ENCODE measurements at places on chromosomes 3 and 15.

DNA sequence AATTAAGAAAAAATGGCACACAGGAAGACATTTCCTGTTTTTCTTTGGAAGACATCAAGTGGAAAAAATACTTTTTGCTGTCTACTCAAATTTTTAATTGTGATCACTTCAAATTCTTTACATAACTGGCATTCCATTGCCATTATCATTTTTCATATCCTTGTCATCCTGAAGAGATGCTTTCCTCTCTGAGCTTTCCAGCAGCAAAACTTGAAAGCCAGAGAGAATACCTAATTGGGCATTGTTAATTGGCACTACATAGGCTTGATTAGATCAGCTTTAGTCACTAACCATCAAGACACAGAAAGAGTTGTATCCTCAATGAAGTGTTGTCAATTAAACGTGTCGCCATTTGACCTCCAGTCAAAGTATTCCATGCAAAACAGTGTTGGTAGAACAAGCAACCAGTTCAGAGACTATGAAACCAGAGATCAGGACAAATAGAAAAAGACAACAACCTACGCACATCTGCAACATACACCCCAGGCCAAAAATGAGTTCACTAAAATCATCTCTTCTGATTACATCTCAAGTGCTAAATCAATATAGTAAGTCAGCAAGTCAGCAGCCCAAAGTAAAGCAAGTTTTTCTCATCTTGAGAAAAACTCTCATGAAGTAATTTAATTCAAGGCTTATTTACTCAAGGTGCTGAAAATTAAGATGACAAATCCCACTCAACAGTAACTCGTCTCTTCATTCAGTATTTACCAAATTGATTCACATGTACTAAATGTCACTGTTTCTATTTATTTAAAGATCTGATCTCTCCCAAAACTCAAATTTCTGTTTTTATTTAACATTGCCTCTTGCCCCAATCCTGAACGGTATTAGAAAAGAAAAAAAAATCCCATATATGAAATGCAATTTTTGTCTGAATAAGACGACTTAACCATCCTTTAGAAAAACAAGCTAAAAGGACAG, 123.0 kb downstream of the SUCLG2 start:
- no peak for DNase-seq

GRCh38 chr3:131981323-131981722, 53.5 kb downstream of the CPNE4 start:
- DNase-seq = no peak

GRCh38 chr15:75751891-75752290, 39.2 kb upstream of the CSPG4 start:
- no peak for DNase-seq

GRCh38 chr3:157981819-157982218, 124.4 kb downstream of the SHOX2 start:
- peak; percentile 48 for DNase-seq

DNA sequence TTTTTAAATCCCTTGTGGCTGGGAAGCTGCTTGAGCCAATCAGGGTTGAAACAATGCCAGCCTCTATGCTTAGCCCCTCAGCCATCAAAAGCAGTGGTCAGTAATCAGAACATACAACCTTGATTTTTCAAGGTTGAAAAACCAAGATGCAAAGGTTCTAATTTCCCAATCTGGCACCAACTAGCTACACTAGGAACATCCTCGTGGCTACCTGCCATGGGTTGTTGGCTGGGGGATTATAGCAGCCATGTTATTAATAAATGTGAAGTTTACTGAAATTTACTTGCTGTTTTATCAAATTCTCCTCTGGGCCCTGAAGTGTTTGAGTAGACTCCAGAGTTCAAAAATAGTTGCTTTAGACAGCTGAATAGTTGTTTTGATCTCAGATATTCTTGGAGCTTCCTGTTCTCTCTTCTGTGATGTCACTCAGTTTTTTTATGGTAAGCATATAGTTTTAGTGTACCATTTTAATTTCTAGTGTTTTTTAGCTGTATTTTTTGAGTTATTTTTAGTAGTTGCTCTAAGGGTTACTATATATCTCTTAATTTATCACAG, 31.9 kb downstream of the PCCB start:
- no peak for DNase-seq

GRCh38 chr15:99315636-99316035, 64.4 kb downstream of the LRRC28 start:
- no peak for DNase-seq

DNA sequence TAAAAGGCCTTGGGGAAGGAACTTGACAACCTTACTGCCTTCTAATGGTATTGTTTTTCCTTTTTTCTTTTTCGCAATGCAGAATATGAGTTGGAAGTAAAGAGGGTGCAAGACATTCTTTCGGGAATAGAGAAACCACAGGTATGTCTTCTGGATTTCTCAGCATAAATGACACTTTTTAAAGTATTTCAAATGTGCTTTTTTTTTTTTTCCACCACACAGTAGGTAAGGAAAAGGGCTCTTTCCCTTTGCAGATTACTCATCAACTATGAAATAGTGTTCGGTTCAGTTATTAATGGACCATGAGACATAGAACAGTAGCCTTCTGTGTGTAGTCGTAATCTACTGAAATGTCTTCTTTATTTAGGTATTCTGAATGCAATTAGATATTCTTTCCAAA, 162.4 kb downstream of the GHSR start:
- no peak for DNase-seq

DNA sequence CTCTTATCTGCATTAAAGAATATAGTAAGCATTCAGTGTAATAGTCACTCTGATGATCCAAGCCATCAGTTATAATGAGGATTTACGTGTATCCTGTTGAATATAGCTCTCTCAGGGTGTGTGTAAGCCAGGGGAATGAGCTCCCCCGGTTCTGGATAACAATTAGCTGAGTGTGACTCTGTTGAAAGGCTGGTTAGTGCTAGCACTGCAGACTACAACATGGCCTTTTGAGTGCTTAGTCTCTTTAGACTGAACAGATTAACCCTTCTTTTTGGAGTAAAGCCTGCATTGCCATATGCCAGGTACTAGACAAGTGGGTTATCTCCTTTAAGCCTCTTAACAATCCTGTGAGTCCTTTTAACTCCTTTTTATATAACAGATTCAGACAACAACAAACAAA, 119.5 kb downstream of the TMEM108 start:
- DNase-seq = no peak

DNA sequence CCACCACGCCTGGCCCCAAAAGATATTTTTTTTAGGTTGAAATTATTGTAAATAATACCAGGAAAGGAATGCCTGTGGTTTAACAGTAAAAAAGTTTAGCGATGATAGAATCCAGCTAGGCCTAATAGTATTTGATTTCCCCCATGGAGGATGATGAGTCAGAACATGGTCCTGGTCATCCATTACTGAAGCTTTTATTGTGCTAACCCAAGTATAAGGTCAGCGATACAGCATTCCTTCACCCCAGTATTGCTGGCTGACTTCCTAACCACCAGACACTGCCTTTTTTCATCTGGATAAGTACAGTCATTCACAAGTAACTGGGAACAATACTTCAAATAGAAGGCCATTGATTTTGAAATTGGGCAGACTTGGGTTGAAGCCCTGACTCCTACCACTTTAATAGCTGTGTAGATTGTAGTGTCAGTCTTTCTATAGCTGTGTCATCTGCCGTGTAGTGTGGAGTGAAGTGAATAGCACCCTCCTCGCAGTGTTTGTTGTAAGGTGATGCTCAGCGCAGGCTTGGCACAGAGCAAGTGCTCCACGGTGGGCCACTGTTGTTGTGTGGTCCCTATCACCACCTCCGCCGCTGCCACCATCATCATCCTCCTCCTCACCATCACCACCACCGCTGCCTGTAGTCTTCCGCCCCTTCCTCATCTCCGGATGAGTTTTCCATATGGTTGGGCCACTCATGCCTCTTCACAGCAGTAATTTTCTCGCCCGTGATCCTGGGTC, 436.0 kb upstream of the TPM1 start:
- peak; percentile 83 for DNase-seq

GRCh38 chr3:30145281-30145680, 461.1 kb upstream of the TGFBR2 start:
- no peak for DNase-seq

- DNase-seq = no peak
Observed at GRCh38 chr3:68997887-68998286, 15.6 kb downstream of the EOGT start.

DNA sequence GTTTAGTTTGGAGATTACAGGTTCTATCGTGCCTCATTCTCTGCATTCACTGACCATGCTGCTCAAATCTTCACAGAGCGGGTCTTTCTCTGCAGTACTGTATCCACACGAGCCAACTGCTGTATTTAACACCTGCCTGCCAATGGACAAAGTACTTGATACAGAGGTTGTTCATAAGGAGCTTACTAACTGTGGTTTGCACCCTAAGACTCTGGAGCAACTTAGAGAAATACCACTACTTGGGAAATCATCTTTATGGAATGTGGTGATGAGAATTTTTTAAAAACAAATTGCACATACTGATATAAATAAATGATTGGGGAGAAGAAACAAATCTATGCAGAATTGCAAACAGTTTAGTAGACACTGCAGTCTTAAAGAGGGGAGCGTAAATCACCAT, 90.0 kb downstream of the PPP2R3A start:
- DNase-seq = no peak

GRCh38 chr15:64738226-64739095, 36.9 kb downstream of the RBPMS2 start:
- no peak for DNase-seq

DNA sequence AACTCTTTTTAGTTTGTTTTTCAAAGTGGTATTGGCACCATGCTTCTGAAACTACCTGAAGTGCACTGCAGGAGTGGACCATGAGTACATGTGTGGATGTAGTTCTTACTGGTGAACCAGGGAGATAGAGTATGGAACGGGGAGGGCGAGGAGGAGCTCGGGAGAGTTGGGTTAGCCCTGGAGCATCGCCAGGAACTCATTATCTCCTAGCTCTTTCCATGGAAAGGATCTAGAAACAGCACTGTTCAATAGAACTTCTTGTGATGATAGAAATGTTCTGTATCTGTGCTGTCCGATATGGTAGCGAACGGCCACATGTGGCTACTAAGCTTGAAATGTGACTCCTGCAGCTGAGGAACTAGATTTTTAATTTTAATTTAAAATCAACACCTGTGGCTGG, 47.3 kb downstream of the VGLL4 start:
- DNase-seq = no peak

DNA sequence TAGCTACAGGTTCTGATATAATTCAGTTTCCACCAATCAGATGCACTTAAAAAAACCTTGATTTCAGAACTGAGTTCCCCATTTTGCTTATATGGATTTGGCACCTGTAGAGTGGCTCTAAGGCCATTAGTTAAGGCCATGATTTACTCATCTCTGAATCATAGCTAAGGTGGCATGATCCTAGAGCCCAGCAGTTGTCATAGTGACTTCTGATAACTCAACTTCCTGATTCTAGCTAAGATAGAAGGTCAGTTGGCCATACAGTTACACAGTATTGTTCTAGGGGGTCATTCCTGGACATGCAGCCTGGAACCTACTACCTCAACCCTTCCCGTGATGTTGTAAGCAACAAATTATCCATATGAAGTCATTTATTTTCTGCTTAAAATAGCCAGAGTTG, 15.9 kb upstream of the TMEM87A start:
- no peak for DNase-seq

- no peak for DNase-seq
Observed at GRCh38 chr15:36769098-36769497, 189.7 kb downstream of the CDIN1 start.
